ENCODE measurements at places on chromosomes 4 and X. TPM values are rescaled to one million over a fixed set of nuclear protein-coding genes. Genes with fewer than 3 reads are reported as not detected.

The CXCL11 gene
- not detected for total RNA-seq

The STPG2 gene
- total RNA-seq = not detected

The SLC10A6 gene
- total RNA-seq = not detected

DNA sequence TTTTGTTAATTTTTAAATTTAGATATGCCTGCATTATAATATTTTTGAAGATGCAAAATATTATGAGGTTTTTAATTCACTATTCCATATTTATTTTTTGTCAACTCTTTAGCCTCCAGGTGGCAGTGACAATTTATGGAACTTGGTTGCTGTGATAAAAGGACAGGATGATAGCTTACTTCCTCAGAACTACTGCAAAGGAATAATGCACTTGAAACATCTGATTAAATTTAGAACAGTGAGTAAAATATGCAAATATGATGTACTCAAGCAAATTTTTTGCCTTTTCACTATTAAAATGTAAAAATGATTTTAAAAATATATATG lies 45.1 kb downstream of the SPATA4 start:
- H3K36me3 ChIP-seq = no peaks in the 10 kb centered on the region
- no peak overlapping the region for H3K27ac ChIP-seq
- no peaks in the 10 kb centered on the region for H3K4me1 ChIP-seq
- H3K27me3 ChIP-seq = no peaks in the 10 kb centered on the region
- DNase-seq = no peak
- no peak overlapping the region for H3K4me3 ChIP-seq

The USP51 gene
- 1.8 TPM for total RNA-seq

- no peak overlapping the region for H3K27ac ChIP-seq
- H3K4me3 ChIP-seq = no peak overlapping the region
- no peaks in the 10 kb centered on the region for H3K36me3 ChIP-seq
- H3K4me1 ChIP-seq = peaks cover 55% of the 10 kb centered on the region
Measured at GRCh38 chr4:3303923-3304710, 11.3 kb downstream of the RGS12 start.

DNA sequence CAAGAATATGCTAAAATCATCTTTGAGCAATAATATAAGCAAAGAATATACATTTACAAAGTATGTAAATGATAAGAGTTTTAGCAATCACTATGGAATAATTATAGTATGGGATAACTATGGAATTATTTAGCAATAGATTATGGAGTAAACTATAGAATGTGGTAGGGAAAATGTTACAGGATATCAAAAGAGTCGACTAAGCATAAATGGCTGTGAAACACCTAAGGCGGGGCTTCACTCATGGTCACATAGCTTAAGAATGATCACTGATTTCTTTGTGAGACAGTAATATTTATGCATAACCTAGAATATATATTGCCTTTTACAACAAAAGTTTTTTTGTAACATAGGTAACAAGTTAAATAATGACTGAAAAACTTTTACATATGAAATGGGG lies 2049.7 kb downstream of the ARAP2 start:
- H3K4me3 ChIP-seq = no peak overlapping the region
- no peak for DNase-seq
- no peak overlapping the region for H3K27ac ChIP-seq
- no peaks in the 10 kb centered on the region for H3K4me1 ChIP-seq
- H3K36me3 ChIP-seq = no peaks in the 10 kb centered on the region

- H3K4me1 ChIP-seq = no peaks in the 10 kb centered on the region
- no peak overlapping the region for H3K4me3 ChIP-seq
- DNase-seq = no peak
- H3K27ac ChIP-seq = no peak overlapping the region
- H3K27me3 ChIP-seq = no peaks in the 10 kb centered on the region
Measured at GRCh38 chr4:155881555-155881954, 15.5 kb upstream of the ASIC5 start.

- DNase-seq = no peak
- no peaks in the 10 kb centered on the region for H3K4me1 ChIP-seq
- no peak overlapping the region for H3K4me3 ChIP-seq
- H3K36me3 ChIP-seq = no peaks in the 10 kb centered on the region
- no peak overlapping the region for H3K27ac ChIP-seq
- H3K27me3 ChIP-seq = no peaks in the 10 kb centered on the region
Measured at GRCh38 chr4:188722911-188723310, 583.7 kb downstream of the TRIML1 start.

GRCh38 chrX:73812256-73812655 lies 249.3 kb downstream of the CHIC1 start:
- DNase-seq = no peak
- H3K27me3 ChIP-seq = no peaks in the 10 kb centered on the region
- no peak overlapping the region for H3K27ac ChIP-seq

- H3K4me3 ChIP-seq = no peak overlapping the region
- H3K27ac ChIP-seq = no peak overlapping the region
- H3K27me3 ChIP-seq = peaks cover 4% of the 10 kb centered on the region
- H3K36me3 ChIP-seq = no peaks in the 10 kb centered on the region
Measured at GRCh38 chr4:105921301-105921700, 26.0 kb downstream of the NPNT start.

- peaks cover 13% of the 10 kb centered on the region for H3K4me1 ChIP-seq
- DNase-seq = peak; percentile 63
- peaks cover 35% of the 10 kb centered on the region for H3K27me3 ChIP-seq
- H3K36me3 ChIP-seq = peaks cover 16% of the 10 kb centered on the region
Measured at GRCh38 chr4:153684182-153684970, at the start of gene TLR2. TLR2 (plus strand) TSS chr4:153684280; CDS start chr4:153702908, 18,628 bp downstream.

- H3K27me3 ChIP-seq = peaks cover 25% of the 10 kb centered on the region
- no peak for DNase-seq
- no peaks in the 10 kb centered on the region for H3K4me1 ChIP-seq
- no peak overlapping the region for H3K4me3 ChIP-seq
- no peak overlapping the region for H3K27ac ChIP-seq
Measured at GRCh38 chr4:155658681-155659064, 8.0 kb upstream of the GUCY1A1 start.

The LAMTOR3 gene
- 33.1 TPM for total RNA-seq

GRCh38 chr4:77994194-77994721 lies 62.9 kb upstream of the FRAS1 start:
- H3K4me1 ChIP-seq = no peaks in the 10 kb centered on the region
- peaks cover 13% of the 10 kb centered on the region for H3K27me3 ChIP-seq
- no peaks in the 10 kb centered on the region for H3K36me3 ChIP-seq
- H3K4me3 ChIP-seq = no peak overlapping the region
- peak; percentile 16 for DNase-seq

The GABRB1 gene
- total RNA-seq = not detected

DNA sequence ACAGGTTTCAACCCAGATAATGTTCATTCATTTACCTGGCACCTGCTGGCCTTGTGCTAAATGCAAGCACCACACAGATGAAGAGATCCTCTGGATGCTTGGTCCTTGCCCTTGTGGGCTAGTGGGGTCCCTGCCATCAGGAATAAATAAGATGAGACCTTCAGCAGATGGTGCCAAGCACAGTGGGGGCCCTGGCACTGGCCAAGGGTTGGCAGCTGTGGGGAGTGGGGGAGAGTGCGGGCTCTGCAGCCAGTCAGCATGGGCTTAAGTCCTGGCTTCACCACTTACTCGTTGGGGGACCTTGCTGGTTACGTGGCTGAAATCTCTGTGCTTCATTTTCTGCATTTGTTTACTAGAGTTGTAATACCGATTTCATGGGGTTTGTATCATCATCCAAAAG lies 6.9 kb downstream of the LAP3 start:
- H3K4me1 ChIP-seq = peaks cover 38% of the 10 kb centered on the region
- DNase-seq = no peak
- H3K27me3 ChIP-seq = no peaks in the 10 kb centered on the region
- H3K27ac ChIP-seq = no peak overlapping the region
- H3K36me3 ChIP-seq = peaks cover 79% of the 10 kb centered on the region
- H3K4me3 ChIP-seq = no peak overlapping the region

DNA sequence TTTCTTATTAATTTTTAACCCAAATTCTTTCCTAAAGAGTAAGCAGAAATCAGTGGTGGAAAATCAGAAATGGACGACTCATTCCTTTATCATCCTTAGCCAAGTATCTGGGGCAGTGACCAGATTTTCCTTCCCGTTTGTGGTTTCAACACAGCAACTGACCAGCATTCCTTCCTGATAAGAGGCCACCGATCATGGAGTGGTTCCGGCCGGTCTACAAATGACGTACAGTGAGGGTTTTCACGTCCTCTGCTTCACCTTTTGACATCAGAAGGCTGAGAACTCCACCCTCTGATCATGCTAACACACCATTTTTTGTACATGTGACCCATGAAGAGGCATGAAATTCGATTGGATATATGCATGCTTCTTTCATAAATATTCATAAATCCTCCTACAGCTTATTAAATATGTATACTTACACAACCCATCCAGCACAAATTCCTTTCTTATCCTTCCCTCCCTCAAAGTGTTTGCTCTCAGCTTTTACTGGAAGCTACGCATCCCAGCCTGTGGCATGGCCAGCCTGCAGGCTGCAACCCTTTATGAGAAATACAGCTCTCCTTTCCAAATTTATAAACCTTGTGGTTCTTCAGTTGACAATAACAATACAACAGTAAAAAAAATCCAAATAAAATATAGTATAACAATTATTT lies 173.0 kb upstream of the CASK start:
- peak overlapping the region; percentile 66 for H3K27ac ChIP-seq
- no peak for DNase-seq
- no peak overlapping the region for H3K4me3 ChIP-seq

- no peaks in the 10 kb centered on the region for H3K27me3 ChIP-seq
- no peak for DNase-seq
- H3K27ac ChIP-seq = no peak overlapping the region
- peaks cover 17% of the 10 kb centered on the region for H3K36me3 ChIP-seq
- H3K4me3 ChIP-seq = no peak overlapping the region
Measured at GRCh38 chrX:13700380-13700779, 11.5 kb downstream of the RAB9A start.

The FRMD7 gene
- not detected for total RNA-seq

- no peak overlapping the region for H3K4me3 ChIP-seq
- no peaks in the 10 kb centered on the region for H3K4me1 ChIP-seq
- DNase-seq = no peak
- no peaks in the 10 kb centered on the region for H3K36me3 ChIP-seq
Measured at GRCh38 chr4:189002475-189002874, 863.2 kb downstream of the TRIML1 start.

The CPZ gene
- total RNA-seq = not detected

The ARHGAP36 gene
- total RNA-seq = not detected

The OPHN1 gene
- total RNA-seq = 0.07 TPM

- no peak for DNase-seq
- H3K4me1 ChIP-seq = no peaks in the 10 kb centered on the region
- H3K27ac ChIP-seq = no peak overlapping the region
- no peaks in the 10 kb centered on the region for H3K36me3 ChIP-seq
- H3K4me3 ChIP-seq = no peak overlapping the region
Measured at GRCh38 chrX:16914058-16914457, 32.4 kb upstream of the REPS2 start.

The TLR6 gene
- total RNA-seq = 3.5 TPM

DNA sequence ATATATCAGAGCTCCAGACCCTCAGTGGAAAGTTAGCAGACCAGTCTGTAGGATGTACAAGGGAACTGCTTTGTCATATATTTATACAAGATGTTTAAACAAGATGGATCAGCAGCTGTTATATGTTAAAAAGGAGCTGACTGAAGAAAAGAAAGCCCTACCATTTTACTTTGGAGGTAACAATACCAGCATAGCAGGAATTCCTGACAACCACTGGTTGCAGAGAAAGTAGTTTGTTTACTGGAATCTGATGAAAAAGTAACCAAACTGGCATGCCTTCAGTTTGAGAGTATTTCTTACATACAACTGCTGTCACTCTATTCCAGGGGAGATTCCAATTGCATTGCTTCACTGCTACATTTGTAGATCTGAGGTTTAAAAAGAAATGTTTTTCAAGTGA lies 49.5 kb upstream of the GABRQ start:
- H3K4me1 ChIP-seq = no peaks in the 10 kb centered on the region
- H3K27ac ChIP-seq = no peak overlapping the region
- no peak for DNase-seq
- H3K27me3 ChIP-seq = no peaks in the 10 kb centered on the region
- no peak overlapping the region for H3K4me3 ChIP-seq

- H3K27me3 ChIP-seq = no peaks in the 10 kb centered on the region
- H3K4me3 ChIP-seq = no peak overlapping the region
- H3K4me1 ChIP-seq = no peaks in the 10 kb centered on the region
- H3K36me3 ChIP-seq = no peaks in the 10 kb centered on the region
Measured at GRCh38 chr4:186765138-186765537, 41.5 kb upstream of the FAT1 start.

- no peaks in the 10 kb centered on the region for H3K27me3 ChIP-seq
- H3K4me3 ChIP-seq = no peak overlapping the region
- peaks cover 8% of the 10 kb centered on the region for H3K4me1 ChIP-seq
- no peak for DNase-seq
Measured at GRCh38 chr4:145554691-145555090, 64.5 kb upstream of the MMAA start.

- H3K4me1 ChIP-seq = no peaks in the 10 kb centered on the region
- DNase-seq = no peak
- H3K27ac ChIP-seq = no peak overlapping the region
Measured at GRCh38 chrX:112233164-112233563, 150.6 kb upstream of the TRPC5 start.

The PASD1 gene
- total RNA-seq = not detected

DNA sequence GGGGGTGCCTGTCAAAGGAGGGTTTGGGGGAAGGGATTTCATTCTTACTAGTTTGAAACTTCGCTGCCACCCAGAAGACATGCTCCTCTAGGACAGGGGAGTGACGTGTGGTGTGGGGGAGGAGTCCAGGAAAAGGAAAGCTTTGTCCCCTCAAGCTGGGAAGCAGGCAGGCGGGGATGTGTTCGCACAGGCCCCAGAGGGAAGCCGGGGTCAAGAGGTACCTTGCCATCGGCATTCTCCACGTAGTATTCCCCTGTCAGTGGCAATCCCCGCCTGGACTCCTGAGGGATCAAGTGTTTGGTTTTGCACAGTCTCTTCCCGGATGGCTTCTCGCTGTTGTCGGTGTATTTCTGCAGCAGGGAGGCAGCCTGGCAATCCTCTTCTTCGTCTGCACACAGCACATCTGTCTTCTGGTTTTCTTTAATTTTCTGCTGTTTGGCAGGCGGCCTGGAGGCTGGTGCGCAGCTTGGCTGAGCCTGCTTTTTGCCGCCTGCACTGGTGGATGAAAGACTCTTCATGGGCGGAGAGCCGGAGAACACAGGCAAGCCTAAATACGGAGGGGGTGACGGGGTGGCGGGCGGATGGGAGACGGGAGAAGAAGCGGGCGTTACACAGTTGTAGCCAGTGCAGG lies 35.1 kb downstream of the BCOR start:
- H3K4me1 ChIP-seq = peaks cover 59% of the 10 kb centered on the region
- no peaks in the 10 kb centered on the region for H3K27me3 ChIP-seq
- DNase-seq = no peak
- no peak overlapping the region for H3K27ac ChIP-seq
- no peak overlapping the region for H3K4me3 ChIP-seq
